ENCODE measurements at places on chromosomes 7 and 10.
A peak's percentile ranks its signal among the peaks of the same experiment; 100 is the strongest.

GRCh38 chr10:12509016-12509793, 159.9 kb downstream of the CAMK1D start:
- no peak for DNase-seq

DNA sequence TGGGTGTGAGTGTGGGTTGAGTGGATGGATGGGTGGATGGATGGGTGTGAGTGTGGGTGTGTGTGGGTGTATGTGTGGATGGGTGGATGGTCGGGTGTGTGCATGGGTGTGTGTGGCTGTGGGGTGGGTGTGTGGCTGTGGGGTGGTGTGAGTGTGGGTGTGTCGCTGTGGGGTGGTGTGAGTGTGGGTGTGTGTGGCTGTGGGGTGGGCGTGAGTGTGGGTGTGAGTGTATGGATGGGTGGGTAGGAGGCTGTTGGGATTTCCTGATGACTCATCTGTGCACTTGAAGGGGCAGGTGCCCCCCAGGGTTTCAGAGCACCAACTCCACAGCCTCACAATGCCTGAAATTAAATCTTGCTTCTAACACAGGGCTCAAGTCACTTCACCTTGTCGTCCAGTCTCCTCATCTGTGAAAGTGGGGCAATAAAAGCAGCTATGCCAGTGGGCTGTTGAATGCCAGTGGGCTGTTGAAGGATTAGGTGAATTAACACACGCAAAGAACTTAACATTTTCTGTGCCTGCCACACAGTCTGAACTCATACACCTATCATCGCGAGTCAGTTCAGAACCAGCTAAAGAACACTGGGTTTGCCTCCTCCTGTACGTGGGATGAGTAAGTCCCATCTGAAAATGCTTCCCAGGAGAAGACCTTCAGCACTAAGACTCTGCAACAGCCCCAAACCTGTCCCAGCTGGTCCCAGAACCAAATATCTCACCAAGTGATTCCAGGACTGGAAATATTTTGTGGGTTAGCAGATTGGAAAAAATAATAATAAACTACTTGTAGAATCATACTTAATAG, 32.0 kb downstream of the SFMBT2 start:
- DNase-seq, result no peak

- DNase-seq, result no peak
Measured at GRCh38 chr10:8159341-8160165, 105.1 kb downstream of the GATA3 start.

GRCh38 chr10:31030260-31030659, 1.4 kb downstream of the ZNF438 start:
- DNase-seq, result no peak

GRCh38 chr7:36360244-36360643, 29.4 kb upstream of the ANLN start:
- DNase-seq, result no peak

DNA sequence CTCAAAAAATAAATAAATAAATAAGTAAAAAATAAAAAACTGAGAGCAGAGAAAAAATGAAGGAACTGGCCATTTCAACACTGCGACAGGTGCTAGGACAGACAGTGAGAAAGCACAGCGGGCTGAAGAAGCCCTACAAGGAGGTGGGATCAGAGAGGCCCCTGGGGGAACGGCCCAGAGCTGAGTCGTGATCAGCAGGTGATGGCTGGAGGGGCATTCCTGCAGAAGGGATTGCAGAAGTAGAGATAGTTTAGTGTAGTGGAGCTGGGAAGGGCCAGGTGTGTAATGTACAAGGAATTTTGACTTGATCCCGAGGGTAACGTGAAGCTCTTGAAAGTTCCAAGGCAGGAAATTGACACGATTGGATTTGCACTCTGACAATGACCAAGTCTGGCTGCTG, 112.1 kb downstream of the CUL2 start:
- DNase-seq, result no peak

GRCh38 chr10:85446827-85447226, 919.8 kb downstream of the GRID1 start:
- no peak for DNase-seq

- DNase-seq, result no peak
Measured at GRCh38 chr10:112526139-112526538, 79.1 kb downstream of the VTI1A start.

- DNase-seq, result no peak
Measured at GRCh38 chr10:33542752-33543505, 208.5 kb upstream of the NRP1 start.

DNA sequence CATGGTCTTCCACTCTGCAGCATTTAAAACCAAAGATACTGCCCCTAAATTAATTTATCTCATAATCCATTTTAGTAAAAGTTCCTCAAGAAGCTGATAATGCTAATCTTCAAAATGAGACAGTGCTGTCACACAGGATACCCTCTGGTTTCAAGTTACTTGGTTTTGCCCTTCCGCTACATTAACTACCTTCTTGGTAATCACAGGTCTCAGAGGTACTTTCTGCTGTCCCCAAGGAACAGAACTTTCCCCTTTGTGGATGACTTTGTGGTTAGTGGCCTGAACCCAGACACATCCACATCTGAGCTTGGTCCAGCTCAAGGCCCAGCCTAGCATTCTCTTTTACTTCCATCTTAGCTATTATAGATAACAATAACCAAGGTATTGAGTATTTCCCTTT, 88.8 kb upstream of the TMEM26 start:
- no peak for DNase-seq

GRCh38 chr7:20441346-20441745, 110.6 kb downstream of the ITGB8 start:
- no peak for DNase-seq

DNA sequence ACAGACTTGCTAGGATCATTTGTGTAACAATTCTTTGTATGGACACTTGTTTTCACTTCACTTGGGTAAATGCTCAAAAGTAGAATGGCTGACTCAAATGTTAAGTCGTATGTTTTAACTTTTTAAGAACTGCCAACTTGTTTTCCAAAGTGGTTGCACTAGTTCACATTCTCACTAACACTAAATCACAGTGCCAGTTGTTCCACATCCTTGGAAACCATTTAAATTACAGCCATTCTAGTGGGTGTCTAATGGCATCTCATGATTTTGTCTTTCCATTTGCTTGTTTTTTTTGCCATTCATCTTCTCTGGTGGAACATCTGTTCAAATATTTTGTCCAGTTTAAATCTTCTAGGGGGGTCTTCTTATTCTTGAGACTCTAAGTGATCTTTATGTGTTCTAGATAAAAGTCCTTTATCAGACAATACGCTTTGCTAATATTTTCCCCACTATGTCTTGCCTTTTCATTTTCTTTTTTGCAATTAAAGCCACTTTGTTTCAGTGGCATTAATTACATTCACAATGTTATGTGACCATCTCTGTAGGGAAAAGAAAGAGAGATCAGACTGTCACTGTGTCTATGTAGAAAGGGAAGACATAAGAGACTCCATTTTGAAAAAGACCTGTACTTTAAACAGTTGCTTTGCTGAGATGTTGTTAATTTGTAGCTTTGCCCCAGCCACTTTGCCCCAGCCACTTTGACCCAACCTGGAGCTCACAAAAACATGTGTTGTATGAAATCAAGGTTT, 63.9 kb downstream of the ITGB1 start:
- DNase-seq, result no peak

DNA sequence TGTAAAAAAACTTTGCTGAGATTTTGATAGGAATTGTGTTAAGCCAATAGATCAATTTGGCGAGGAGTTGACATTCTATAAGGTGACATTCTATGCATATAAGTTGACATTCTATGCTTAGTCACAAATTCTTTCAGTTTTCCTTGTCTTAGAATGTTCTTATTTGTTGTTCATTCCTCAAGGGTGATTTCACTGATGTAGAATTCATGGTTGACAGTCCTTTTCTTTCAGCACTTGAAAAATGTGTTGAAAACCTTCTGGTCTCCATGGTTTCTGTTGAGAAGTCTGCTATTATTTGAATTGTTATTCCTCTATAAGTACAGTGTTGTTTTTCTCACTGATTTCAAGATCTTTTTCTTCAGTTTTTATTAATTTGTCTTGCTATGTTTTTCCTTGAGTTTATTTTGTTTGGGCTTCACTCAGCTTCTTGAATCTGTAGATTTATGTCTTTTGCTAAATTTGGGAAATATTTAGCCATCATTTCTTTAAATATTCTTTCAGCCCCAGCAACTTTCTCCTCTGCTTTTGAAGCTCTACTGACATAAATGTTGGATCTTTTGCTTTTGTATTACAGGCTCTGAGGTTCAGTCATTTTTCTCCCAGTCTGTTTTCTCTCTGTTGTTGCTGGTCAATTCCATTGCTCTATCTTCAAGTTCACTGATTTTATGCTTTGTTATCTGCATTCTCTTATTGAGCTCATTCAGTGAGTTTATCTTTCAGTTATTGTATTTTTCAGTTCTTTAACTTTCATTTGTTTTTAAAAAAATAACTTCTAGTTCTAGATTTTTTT, 154.9 kb downstream of the SDK1 start:
- no peak for DNase-seq

- no peak for DNase-seq
Measured at GRCh38 chr10:77253147-77253545, 384.5 kb downstream of the KCNMA1 start.

DNA sequence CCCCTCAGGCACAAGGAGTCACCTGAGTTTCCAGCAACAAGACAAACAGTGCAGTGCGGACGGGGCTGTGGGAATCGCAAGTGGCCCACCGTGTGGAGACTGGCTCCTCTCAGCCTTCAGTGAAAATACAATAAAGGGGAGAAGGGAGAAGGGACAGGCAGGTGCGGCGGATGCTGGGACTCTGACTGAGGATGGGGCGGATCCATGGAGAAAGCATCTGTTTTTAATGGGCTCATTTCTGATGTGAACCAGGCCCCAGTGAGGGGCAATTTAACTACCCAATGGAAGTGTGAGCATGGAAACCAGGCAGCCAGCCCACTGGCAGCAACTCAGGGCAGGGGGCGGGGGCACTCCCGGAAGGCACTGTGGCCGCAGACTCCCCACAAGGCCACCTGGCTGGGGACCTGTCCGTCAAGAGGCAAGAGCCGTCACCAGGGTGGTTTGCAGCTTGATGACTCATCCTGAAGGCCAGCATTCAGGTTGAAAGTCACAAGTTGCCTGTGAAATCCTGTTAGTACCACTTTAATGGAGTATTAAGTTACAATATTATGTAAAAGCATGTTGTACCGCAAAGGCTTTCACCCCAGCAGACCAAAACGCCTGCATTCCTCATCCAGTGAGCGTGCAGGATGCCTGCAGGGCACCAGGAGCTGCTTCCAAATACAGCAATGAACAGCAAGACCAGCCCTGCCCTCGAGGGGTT, 476.4 kb downstream of the PTPRN2 start:
- DNase-seq, result no peak

DNA sequence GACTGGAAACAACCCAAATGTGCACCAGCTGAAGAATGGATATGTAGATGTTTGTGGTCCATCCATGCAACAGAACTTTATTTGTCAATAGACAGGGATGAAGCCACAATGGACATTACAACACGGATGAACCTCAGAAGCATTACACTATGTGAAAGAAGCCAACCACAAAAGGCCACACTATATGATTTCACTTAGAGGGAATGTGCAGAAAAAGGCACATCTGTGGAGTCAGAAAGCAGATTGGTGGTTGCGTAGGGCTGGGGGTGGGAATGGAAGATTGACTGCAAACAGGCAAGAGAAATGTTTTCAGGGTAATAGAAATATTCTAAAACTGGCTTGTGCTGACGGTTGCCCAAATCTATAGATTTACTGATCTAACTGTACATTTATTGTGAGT, 34.3 kb upstream of the WASHC2A start:
- no peak for DNase-seq

- DNase-seq, result no peak
Measured at GRCh38 chr7:155252892-155253501, 44.7 kb upstream of the INSIG1 start.

DNA sequence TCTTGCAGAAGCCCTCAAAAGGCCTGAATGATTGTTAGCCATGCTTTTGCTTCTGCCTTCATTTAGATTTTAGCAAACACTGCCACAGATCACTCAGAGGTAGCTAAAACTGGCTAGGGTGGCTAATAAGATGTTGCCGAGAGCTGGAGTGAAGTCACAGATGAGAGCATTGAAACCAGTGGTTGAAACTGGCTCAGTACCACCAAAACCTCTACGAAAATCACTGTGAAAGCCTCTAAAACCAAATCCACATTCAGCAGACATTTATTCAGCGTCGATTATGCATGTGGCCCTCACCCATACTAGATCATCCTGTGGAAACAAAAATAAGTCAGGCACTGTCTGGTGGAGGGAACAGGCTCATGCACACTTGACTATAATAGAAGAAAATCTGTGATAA, 50.8 kb downstream of the PIK3CG start:
- no peak for DNase-seq

DNA sequence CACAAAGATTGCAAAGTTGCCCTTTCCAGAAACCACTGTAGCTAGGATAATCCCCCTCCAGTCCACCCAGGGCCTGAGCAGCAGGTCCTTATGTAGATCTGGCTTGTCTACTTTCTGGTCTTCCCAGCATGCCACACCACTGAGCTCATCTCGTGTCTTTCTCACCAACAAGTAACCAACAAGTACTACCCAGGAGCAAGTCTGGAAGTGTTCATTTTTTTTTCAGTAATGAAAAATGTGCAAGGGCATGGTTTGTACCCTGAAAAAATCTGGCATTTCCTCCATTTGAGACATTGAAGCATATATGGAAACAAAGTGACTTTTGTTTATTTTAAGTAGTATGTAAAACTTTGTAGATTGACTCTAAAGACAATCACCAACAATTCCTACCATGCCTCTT, 120.8 kb downstream of the INHBA start:
- DNase-seq, result no peak

DNA sequence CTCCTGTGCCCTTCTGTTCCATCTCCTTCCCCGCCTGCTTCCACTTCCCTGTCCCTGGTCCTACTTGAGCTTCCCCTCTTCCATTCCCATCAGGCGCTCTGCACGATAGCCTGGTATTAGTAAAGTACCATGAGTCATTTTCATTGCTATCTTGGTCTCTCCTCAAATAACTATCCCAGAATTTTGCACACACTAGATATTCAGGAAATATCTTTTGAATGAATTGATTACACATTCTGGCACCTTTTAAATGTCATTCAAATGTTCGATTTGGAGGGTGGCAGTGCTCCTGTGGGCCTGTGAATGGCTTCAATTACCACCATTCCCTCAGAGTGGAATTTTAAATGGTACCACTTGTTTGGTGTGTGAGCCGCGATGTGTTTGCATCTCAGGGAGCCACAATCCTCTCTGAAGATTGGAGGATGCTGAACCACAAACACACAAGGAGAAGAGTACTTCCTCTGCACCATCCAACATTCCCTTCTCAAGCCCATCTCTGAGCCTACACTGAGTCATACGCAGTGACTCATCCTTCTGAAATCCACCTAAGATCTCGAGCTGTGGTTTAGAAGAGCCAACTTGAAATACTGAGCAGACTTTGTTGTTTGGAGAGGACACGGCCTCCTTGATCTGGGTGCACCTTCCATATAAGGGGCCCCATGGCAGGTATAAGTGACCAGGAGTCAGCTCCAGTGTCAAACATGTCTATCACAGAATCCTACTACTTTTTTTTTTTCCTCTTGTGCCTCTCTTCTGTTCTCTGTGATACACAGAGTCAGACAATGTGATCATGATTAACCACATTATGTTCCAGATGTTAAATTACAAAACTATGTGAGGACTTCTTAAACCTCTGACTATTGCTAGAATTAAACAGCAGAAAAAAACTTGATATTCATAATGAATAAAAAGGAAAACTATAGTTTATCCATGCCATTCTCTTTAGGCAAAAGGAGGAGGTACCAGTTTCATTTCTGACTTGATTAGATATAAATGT, 81.9 kb downstream of the BMPER start:
- DNase-seq, result peak; percentile 78
